Activated CD4-positive, alpha-beta T cell treated with anti-CD3 and anti-CD28 coated beads, Interleukin-2, Interleukin-4, amounts not matched to agents 100 ng/mL and 50 ng/mL, durations not matched to agents 16 hours and 8 hours (primary cell): ENCODE measurements at places on chromosomes 5 and 9.

GRCh38 chr5:152527358-152528052 is 122.4 kb upstream of the NMUR2 start:
- DNase-seq: peak; percentile 23

- DNase-seq: peak; percentile 26
These were observed 26.3 kb downstream of the SPZ1 start for GRCh38 chr5:80346055-80346454.

- DNase-seq: no peak
These were observed 3.6 kb upstream of the SARDH start for GRCh38 chr9:133741716-133742115.

DNA sequence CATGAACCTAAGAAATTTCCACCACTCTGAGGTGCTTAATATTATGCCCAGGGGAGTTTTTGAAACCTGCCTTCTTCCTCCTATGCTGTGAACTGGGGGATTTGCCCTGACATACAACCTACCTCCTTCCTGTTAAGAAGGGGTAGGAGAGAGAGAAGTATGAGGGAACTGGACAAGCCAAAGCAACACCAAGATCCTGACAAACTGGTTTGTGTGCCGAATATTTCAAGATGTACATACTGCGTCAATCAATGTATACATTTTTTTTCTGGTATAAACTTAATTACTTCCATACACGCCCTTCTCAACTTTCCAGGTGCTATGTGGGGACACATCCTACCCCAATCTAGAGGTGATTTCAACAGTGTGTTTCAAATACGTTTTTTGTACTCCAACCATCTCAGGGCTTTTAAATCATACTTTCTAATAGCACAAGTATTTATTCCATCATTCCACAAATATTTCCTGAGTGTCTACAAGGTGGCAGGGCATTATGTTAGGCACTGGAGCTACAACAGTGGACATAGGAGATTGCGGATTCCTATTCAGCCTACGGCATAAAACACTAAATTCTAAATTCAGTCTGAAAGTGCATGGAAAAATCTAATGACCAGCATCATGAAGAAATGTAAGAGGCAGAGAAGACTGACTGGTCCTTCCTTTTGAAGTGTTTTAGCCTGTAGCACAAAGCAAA is 70.1 kb upstream of the IFNK start:
- DNase-seq: no peak

DNA sequence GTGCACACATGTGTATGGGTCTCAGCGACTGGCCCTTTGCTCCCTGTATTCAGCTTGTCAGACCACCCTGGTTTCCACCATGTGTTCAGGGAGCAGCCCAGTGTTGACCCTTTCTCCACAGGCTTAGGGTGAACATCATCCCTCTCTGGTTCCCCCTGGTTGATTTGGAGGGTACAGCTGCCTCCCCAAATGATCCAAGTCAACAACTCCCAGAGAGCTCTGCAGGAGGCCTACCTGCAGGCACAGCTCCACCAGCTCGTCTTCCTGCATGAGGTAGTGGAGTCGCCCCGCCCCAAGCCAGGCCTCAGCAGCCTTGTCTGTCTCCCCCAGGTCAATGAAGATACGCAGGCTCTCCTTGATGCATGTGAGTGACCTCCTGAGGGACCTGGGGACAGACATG is 50.5 kb downstream of the SH3TC2 start:
- DNase-seq: no peak

GRCh38 chr5:140216478-140217074 is 41.6 kb downstream of the CYSTM1 start:
- no peak for DNase-seq

DNA sequence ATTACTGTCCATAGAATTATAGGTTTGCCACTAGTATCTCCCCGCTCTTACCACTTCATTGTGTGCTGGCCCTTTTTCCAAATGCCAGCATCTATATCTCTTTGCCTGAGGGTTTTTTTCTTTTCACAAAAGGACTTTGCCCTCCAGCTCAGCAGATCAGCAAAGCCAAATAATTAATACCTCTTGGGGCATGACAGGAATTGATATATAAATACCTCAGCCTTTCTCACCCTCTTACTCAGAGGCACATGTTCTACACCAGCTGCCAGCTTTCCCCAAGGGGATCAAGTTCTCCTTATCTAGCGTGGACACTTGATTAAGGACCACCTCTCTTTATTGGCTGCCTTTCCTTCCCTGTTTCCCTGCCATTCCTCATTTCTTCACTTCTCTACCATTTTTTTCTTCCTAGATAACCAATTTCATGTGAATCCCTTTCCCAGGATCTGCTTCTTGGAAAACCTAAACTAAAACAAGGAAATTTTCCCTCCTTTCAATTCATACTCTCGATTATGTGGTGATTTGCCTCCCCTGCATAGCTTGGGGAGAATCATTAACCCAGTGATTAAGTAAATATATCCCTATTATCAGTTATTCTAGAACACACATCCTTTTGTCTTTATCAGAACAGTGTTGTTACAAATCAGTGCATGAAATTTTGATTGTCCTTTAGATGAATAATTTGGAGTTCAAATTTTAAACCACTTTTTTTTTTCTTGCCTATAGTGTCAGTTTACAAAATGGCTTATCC is 6.9 kb upstream of the NUDT12 start:
- no peak for DNase-seq

DNA sequence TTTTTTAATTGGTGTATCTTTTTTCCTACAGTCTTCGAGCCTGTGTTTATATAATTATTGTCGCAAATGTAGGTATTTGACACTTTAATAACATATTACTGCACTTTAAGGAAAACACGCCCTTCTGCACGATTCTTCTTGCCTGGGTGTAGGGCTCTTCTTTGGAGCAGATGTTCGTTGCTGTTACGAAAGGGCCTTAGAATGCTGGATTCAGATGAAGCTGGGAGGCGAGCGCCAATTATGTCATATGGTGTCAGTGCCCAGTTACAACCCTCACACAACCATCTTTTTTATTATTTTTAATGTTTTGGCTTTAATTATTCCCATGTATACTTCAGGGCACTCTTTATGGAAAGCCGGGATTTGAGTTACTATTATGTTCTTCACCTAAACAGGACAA is 553.0 kb downstream of the EBF1 start:
- DNase-seq: no peak

GRCh38 chr5:886036-886435 is 6.6 kb downstream of the BRD9 start:
- no peak for DNase-seq

DNA sequence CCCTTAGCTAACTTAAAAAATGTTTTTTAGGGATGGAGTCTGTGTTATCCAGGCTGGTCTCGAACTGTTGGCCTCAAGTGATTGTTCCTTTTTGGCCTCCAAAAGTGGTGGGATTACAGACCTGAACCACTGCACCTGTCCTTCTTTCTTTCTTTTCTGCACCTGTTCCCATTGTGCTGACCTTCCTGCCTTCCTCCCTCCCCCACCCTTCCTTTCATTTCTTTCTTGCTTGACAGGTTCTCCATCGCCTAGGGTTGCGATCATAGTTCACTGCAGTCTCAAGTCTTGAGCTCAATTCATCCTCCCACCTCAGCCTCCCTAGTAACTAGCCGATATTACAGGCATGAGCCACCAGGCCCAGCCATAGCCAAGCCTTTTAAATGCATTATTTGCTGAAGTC is 20.6 kb downstream of the JMY start:
- no peak for DNase-seq

DNA sequence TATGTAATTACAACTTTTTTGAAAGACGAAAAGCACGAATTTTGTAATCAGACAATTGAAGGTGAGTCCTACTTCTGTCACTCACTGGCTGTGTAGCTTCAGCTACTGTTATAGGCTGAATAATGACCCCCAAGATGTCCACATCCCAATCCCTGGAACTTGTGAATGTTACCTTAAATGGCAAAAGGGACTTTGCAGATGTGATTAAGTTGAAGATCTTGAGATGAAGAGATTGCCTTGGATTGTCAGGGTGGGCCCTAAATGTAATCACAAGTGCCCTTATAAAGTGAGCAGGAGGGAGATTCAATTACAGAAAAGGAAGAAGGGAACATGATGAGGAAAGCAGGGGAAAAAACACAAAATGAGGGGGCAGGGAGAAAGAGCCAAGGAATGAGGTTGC is 326.2 kb upstream of the MSX2 start:
- no peak for DNase-seq

DNA sequence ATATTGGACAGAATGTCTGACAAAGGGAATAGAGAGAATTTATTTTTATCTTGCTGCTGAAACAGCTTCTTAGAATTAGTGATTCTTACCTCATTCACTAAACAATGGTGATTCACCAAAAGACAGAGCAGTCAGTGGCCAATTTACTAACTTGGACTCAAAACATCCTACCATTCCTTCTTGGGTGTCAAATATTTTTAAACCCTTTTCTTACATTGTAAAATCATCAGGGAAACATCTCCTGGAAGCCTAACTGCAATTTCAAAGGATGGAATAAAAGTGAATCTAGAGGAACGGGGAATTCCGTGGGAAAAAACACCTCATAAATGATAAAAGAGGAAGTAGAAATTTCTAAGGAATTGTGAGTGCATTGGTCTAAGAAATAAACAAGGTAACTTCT is 97.7 kb downstream of the LHFPL2 start:
- no peak for DNase-seq

GRCh38 chr5:132263548-132264261 is 6.2 kb downstream of the PDLIM4 start:
- DNase-seq: no peak

DNA sequence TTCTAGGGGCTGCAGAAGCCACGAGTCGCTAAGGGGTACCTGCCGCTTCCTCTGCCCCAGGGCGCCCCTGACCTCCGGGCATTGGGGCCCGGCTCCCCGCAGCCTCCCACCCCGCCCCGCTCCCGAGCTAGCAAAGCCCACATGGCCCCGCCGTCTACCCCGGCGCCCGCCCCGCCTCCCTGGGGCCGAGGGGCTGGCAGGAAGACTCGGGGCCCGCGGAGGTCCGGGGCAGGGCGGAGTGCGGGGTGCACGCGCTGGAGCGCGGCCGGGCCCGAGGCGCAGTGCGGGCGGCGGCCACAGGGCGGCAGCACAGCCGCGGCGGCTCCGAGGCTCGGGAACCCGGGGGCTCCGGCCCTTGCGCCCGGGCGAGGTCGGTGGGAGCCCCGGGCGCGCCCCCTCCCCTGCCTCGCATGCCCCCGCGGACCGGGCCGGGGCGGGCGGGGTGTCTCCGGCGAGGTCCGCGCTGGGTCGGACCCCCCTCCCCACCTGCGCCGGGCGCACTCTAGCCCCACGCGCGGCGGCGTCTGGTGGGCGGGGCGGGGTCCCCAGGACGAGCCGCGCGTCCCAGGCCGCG is 6.7 kb downstream of the NRARP start:
- peak; percentile 42 for DNase-seq

GRCh38 chr5:43702815-43703214 is 99.8 kb downstream of the NNT start:
- no peak for DNase-seq

DNA sequence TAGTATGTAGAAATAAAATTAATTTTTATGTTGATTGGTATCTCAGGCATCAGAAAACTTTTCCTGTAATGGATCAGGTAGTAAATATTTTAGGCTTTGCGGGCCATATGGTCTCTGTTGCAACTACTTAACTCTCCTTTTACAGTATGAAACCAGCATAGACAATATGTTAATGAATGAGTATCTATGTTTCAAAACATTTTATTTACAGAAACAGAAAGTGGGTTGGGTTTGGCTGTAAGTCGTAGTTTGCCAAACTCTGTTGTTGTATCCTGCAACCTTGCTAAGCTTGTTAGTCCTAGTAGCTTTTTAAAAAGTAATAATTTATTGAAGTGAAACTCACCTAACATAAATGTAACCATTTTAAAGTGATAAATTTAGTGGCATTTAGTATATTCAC is 132.1 kb downstream of the NR3C1 start:
- no peak for DNase-seq

- no peak for DNase-seq
These were observed 219.9 kb downstream of the COX7C start for GRCh38 chr5:86837610-86838009.

GRCh38 chr9:128115187-128116103 is 12.1 kb downstream of the PTGES2 start:
- DNase-seq: no peak

- no peak for DNase-seq
These were observed 649.5 kb downstream of the LRRC70 start for GRCh38 chr5:63228154-63228553.

- no peak for DNase-seq
These were observed 765.3 kb upstream of the ADAMTS16 start for GRCh38 chr5:4374866-4375265.

DNA sequence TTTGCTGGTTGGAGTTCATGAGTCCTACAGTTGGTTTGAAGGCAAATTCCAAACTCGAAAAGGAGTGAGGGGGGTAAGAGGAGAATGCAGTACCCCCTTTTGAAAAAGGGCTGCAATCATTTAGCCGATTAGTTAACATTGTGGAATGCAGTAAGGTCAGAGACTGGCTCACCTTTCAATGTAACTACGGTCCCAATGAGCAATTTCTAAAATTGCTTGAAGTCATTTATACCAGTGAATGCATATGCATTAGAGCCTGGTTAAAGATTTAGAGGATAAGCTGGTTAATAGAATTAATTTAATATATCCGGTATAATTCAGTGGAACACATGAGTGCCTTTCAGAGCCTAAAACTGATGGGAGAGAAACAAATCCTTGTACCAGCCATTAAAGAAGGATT is 172.6 kb upstream of the PAPPA start:
- no peak for DNase-seq

DNA sequence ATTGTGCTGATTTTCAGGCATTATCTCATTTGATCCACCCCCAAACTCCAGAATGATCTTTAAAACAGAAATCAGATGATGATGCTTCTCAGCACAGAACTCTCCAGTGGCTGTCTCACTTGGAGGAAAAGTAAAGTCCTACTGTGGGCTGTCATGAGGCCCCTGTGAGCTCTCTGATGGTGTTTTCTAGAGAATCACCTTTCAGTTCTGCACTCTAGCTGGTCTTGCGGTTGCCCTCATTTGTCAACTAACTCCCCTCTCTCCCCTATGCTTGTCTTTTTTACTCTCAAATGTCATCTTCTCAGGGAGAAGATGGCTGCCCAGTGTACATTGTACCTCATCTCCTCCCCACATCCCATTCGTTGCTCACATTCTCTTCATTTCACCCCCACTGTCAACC is 295.8 kb downstream of the MLLT3 start:
- no peak for DNase-seq

- DNase-seq: no peak
These were observed 23.6 kb upstream of the CERCAM start for GRCh38 chr9:128396970-128397613.

DNA sequence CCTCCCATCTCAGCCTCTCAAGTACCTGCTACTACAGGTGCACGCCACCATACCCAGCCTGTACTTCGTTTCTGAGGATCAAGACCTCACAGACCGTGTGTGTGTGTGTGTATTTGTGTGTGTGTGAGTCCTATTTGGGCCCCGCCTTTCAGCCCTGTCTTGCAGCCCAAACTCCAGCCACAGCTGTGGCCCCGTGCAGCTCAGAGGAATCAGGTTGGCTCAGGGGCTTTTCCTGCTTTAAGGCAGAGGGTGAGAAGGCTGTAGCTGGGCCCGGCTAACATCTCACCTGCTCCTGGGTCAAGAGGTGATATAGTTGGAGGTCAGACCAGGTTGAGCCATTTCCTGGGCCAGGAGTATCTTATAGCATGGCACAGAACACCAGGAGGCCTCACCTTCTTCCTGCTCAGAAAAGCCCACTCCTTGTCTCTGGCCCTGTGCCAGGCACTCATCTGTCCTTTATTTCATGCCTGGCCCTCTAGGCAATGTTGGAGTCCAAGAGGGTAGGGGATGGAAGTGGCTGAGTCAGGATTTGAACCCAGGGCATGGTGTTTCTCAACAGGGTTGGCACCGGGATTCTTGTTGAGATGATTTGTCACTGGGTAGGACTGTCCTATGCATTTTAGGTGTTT is 1.6 kb upstream of the PHYKPL start:
- no peak for DNase-seq

GRCh38 chr5:128395073-128395472 is 143.0 kb downstream of the FBN2 start:
- no peak for DNase-seq
